ENCODE measurements at places on chromosomes 2 and 18.
A peak's percentile ranks its signal among the peaks of the same experiment; 100 is the strongest.

DNA sequence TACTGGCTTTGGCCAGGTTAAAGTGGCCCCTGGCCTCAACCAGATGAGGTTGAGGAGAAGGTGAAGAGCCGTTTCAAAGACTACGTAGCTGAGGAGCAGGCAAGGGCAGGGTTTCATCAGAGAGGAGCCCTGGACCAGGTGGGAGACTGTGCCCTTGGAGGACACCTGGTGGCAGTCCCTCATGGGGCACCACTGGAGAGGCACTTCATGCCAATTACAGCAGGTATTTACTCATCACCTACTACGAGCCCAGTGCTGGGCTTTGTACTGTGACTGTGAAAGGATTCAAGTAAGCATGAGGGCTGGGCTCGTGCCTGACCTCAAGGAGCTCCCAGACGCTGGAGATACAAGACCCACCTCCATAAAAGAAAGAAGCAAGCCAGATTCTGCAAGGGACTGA lies 37.6 kb downstream of the SMAD7 start:
- H3K36me3 ChIP-seq: peaks cover 10% of the 10 kb centered on the region
- H3K27me3 ChIP-seq: no peaks in the 10 kb centered on the region
- peaks cover 16% of the 10 kb centered on the region for H3K4me1 ChIP-seq

DNA sequence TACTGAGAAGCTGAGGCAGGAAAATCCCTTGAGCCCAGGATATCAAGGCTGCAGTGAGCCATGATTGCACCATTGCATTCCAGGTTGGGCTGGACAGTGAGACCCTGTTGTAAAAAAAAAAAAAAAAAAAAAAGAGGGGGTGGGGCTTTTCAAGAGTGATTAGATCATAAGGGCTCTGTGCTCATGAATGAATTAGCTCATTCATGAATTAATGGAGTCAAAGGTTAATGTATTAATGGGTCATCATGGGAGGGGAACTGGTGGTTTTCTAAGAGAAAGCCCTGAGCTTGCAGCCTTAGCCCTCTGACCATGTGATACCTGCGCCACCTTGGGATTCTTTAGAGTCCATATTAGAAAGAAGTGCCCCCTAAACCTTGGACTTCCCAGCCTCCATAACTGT lies 4.5 kb downstream of the SLC19A3 start:
- H3K4me1 ChIP-seq: peaks cover 4% of the 10 kb centered on the region
- no peak overlapping the region for H3K4me3 ChIP-seq
- H3K27me3 ChIP-seq: no peaks in the 10 kb centered on the region
- H3K36me3 ChIP-seq: no peaks in the 10 kb centered on the region
- no peak overlapping the region for H3K27ac ChIP-seq

- peaks cover 53% of the 10 kb centered on the region for H3K27me3 ChIP-seq
- no peaks in the 10 kb centered on the region for H3K36me3 ChIP-seq
- no peak overlapping the region for H3K27ac ChIP-seq
- no peak for DNase-seq
Measured at GRCh38 chr18:37383036-37383785, 182.4 kb downstream of the CELF4 start.

- peaks cover 82% of the 10 kb centered on the region for H3K4me1 ChIP-seq
- H3K36me3 ChIP-seq: peaks cover 36% of the 10 kb centered on the region
- H3K27ac ChIP-seq: peak overlapping the region; percentile 89
- peak; percentile 98 for DNase-seq
- H3K27me3 ChIP-seq: no peaks in the 10 kb centered on the region
Measured at GRCh38 chr2:73089270-73090030, 17.9 kb upstream of the SFXN5 start.

DNA sequence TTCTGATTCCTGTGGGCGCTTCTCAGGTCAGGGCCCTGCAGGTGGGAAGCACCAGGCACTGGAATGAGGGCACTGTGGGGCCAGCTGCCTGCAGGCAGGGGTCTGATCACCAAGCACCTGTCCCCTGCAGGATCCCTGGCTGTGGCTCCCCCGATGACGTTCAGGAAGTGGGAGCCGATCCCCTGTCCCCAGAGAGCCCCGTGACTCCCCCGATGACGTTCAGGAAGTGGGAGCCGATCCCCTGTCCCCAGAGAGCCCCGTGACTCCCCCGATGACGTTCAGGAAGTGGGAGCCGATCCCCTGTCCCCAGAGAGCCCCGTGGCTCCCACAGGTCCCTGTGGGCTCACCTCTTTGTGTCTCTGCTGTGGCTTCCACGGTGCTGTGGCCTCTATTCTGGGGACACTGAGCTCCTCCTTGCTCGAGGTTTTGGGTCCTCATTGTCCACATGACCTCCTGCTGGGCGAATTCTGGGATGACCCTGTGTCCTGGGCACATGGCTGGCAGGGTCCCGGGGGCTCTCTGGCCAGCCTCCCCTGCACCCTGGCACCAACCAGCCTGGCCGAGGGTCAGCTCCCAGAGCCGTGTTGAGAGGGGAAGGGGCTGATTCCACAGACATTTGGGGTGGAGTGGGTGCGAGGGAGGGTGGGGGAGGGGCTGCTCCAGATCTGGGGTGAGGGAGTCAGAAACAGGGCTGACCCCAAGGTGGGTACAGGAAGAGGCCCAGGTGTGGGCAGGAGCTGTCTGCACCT lies 4.8 kb downstream of the NEU4 start:
- no peak for DNase-seq
- no peak overlapping the region for H3K27ac ChIP-seq
- H3K4me1 ChIP-seq: no peaks in the 10 kb centered on the region
- H3K27me3 ChIP-seq: peaks cover 41% of the 10 kb centered on the region
- H3K4me3 ChIP-seq: no peak overlapping the region

GRCh38 chr2:1497122-1497611 lies 83.9 kb downstream of the TPO start:
- no peak overlapping the region for H3K27ac ChIP-seq
- no peak for DNase-seq
- H3K4me3 ChIP-seq: no peak overlapping the region

- H3K4me1 ChIP-seq: no peaks in the 10 kb centered on the region
- no peak overlapping the region for H3K4me3 ChIP-seq
- H3K27me3 ChIP-seq: no peaks in the 10 kb centered on the region
- no peak overlapping the region for H3K27ac ChIP-seq
- H3K36me3 ChIP-seq: no peaks in the 10 kb centered on the region
Measured at GRCh38 chr18:74698881-74699280, 101.2 kb downstream of the ZNF407 start.

DNA sequence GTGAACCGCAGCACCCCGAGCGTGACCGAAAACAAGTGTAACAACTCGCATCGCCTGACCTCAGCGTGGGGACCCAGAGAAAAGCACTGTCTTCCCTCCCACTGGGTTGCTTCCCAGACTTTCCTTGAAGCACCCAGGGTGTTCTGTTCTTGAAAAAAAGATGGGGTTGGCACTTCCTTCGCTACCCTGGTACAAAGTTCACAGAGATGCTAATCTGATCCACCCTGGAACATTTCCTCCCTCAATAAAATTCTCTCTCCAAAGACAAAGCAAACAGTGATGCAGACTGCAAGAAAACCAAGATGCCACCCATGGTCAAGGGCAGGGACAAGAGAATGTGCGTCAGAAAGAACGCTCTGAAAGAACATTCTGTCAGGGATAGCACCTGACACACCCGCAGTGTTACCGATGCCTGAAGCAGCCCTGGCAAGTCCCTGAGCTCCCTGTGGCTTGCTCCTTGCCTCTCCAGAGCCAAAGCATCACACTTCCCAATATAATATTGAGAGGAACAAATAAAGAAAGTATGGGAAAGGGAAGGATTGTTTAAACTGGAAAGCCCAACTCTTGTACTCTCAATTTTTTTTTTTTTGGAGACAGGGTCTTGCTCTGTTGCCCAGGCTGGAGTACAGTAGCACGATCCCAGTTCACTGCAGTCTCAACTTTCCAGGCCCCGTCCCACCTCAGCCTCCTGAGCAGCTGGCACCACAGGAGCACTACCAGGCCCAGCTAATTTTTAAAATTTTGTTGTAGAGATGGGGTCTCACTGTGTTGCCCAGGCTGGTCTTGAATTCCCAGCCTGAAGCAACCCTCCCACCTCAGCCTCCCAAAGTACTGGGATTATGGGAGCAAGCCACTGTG lies 70.7 kb downstream of the TBC1D8 start:
- peaks cover 5% of the 10 kb centered on the region for H3K4me1 ChIP-seq
- H3K27ac ChIP-seq: no peak overlapping the region
- no peak overlapping the region for H3K4me3 ChIP-seq
- H3K36me3 ChIP-seq: no peaks in the 10 kb centered on the region

DNA sequence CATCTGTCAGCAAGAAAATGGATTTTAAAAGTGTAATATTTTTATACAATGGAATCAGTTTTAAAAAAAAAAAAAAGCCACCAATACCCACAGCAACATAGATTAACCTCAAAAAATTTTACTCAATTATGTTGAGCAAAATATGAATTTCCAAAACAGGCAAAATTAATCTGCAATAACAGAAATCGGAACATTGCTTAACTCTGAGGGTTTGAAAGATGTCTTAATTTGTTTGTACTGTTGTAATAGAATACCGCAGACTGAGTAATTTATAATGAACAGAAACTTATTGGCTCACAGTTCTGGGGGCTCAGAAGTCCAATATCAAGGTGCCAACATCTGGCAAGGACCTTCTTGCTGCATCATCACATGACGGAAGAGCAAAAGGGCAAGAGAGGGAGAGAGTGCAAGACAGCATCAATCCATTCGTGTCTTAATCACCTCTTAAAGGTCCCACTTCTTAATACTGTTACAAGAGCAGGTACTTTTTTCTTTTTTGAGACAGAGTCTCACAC lies 31.8 kb upstream of the TNFAIP6 start:
- H3K4me1 ChIP-seq: no peaks in the 10 kb centered on the region
- H3K27me3 ChIP-seq: no peaks in the 10 kb centered on the region
- DNase-seq: no peak
- H3K4me3 ChIP-seq: no peak overlapping the region
- no peak overlapping the region for H3K27ac ChIP-seq

- H3K27me3 ChIP-seq: peaks cover 23% of the 10 kb centered on the region
- DNase-seq: no peak
- H3K36me3 ChIP-seq: no peaks in the 10 kb centered on the region
- H3K4me1 ChIP-seq: no peaks in the 10 kb centered on the region
- no peak overlapping the region for H3K27ac ChIP-seq
- no peak overlapping the region for H3K4me3 ChIP-seq
Measured at GRCh38 chr2:118460425-118460824, 372.2 kb downstream of the INSIG2 start.

GRCh38 chr2:151937966-151938365 lies 109.7 kb upstream of the ARL5A start:
- no peak overlapping the region for H3K4me3 ChIP-seq
- no peaks in the 10 kb centered on the region for H3K27me3 ChIP-seq

DNA sequence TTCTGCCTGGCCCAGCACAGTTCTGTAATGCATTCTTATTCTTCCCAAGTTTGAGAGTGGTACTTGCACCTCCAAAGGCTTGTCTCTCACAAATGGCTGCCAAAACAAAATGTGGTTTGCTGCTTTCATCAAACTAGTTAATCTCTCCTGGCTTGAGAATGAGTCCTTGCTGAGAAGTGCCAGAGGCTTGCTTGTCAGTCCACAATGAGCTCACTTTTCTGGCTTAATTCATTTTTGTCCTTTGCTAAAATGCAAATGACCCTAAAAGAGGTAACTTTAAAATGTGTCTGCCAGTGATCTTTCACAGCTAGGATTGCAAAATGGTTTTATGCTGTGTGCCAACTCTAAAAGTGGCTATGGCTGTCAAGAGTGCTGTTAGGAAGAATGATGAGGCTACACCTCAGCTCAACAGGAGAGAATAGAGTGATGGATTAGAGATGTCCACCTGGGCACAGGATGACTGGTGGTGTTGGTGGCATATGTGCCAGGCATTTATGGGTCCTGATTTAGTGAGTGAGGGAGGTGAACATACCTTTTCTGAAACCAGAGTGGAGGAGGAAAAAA lies 291.2 kb upstream of the HNMT start:
- no peaks in the 10 kb centered on the region for H3K27me3 ChIP-seq
- H3K27ac ChIP-seq: no peak overlapping the region
- H3K4me3 ChIP-seq: no peak overlapping the region

DNA sequence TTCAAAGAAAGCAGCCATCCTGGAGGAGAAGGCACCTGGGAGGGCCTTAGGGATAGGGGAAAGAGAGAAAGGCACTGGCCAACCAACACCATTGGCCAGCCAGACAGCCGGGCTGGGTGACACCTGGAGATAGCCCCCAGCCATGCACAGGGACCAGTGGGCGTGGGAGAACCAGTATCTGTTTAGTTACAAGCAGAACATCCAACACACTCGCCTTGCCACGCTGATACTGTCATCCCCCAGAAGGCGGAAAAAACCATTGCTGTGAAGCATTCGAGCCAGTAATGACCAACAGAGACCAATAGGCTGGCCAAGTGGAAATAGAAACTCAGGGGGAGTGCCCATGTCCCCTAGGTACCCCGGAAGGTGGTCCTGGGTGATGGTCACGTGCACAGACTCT lies 15.5 kb downstream of the ASPRV1 start:
- no peaks in the 10 kb centered on the region for H3K27me3 ChIP-seq
- no peaks in the 10 kb centered on the region for H3K36me3 ChIP-seq
- peaks cover 9% of the 10 kb centered on the region for H3K4me1 ChIP-seq
- no peak overlapping the region for H3K4me3 ChIP-seq
- H3K27ac ChIP-seq: no peak overlapping the region
- no peak for DNase-seq

DNA sequence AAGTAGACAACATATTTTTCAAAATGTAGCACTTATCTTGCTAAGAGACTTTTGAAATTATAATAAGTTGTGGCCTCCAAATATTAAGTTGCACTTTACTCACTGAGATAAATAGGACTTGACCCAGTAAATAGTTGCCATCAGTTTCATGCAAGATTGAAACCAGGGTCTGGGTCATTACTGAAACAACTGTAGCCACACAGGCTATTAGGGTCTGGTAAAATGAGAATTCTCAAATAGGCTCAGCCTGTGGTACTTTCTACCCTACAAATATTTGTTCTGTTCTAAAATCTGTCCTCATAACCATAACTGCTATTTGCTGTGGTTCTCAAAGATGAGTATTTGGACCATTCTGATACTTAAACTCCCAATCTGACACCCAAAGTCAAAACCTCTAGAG lies 115.4 kb upstream of the STK17B start:
- no peak for DNase-seq
- no peaks in the 10 kb centered on the region for H3K4me1 ChIP-seq
- no peaks in the 10 kb centered on the region for H3K36me3 ChIP-seq
- no peak overlapping the region for H3K4me3 ChIP-seq
- no peaks in the 10 kb centered on the region for H3K27me3 ChIP-seq
- H3K27ac ChIP-seq: no peak overlapping the region

GRCh38 chr2:160752475-160753330 lies 259.1 kb upstream of the RBMS1 start:
- H3K4me3 ChIP-seq: peak overlapping the region; percentile 10
- peaks cover under 1% of the 10 kb centered on the region for H3K4me1 ChIP-seq
- H3K27ac ChIP-seq: peak overlapping the region; percentile 54
- no peaks in the 10 kb centered on the region for H3K27me3 ChIP-seq

GRCh38 chr2:147538821-147539220 lies 306.0 kb upstream of the ACVR2A start:
- DNase-seq: no peak
- no peaks in the 10 kb centered on the region for H3K27me3 ChIP-seq
- H3K36me3 ChIP-seq: no peaks in the 10 kb centered on the region
- H3K4me3 ChIP-seq: no peak overlapping the region
